Small intestine (tissue), 16 donors: ENCODE measurements at places on chromosomes 16 and 17. TPM values are rescaled to one million over a fixed set of nuclear protein-coding genes. Genes with fewer than 3 reads are reported as not detected.
A peak's percentile ranks its signal among the peaks of the same experiment; 100 is the strongest.

Gene PPY
- polyA plus RNA-seq, result not detected

Gene C16orf86
- polyA plus RNA-seq, result 1.9 TPM

Gene BCO1
- 30.8 TPM for polyA plus RNA-seq

Gene SPATA22
- polyA plus RNA-seq, result not detected

Gene ADAP2
- polyA plus RNA-seq, result 3.2 TPM

Gene HAGHL
- polyA plus RNA-seq, result 1.4 TPM

Gene ABCC1
- polyA plus RNA-seq, result 0.89 TPM

Gene ABCA6
- 6.5 TPM for polyA plus RNA-seq

Gene TBC1D3
- polyA plus RNA-seq, result not detected

Gene DOC2B
- under 0.01 TPM for polyA plus RNA-seq

DNA sequence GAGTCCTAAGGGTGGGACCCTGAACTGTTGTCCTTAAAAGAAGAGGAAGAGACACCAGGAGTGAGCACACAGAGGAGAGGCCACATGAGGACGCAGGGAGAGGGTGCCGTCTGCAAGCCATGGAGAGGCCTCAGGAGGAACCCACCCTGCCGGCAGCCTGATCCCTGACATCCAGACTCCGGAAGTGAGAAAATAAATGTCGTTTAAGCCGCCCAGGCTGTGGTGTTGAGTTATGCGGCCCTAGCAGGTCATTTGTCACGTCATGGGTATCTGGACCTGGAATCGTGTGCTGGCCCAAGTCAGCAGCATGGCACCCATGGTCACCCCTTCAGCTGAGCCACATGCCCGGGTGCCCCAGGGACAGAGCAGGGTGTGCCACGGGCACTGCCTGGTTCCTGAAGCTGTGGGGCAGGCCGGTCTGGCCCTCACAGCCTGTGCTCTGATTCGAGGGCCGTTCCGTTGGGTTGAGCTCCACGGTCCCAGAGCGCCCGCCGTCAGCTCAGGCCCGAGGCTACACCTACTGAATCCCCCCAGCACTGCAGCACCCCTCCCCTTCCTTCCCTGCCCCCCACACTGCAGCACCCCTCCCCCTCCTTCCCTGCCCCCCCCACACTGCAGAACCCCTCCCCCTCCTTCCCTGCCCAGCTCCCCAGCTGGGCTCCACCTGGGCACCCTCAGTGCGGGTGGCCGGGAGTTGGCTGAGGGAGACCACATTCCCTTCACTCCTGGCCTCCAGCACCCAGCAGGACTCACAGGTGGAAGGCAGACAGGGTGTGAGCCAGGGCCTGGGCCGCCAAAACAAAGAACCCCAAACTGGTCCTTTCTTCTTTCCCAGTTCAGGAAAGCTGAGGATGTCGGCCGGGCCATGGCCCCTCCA lies 2.7 kb upstream of the CCDC57 start:
- DNase-seq, result no peak
- no peaks in the 10 kb centered on the region for H3K36me3 ChIP-seq
- H3K4me3 ChIP-seq, result no peak overlapping the region
- no peak overlapping the region for H3K27ac ChIP-seq
- no peaks in the 10 kb centered on the region for H3K27me3 ChIP-seq
- H3K4me1 ChIP-seq, result peaks cover 11% of the 10 kb centered on the region

DNA sequence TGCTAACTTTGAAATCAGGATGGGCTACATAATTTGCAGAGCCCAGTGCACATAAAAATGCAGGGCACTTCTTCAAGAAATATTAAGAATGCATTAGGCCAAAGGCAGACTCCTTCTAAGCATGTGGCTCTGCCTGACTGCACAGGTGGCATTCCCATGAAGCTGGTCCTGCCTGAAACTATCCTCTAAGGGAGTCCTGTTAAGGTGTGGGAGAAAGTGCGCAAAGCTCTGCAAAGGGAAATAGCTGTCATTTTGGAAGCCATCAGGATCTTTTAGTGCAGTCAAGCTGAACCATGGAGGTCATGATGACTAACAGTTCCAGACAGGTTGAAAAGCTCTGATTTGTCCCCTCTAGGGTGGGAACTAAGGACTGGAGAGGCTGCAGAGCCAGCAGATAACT lies 41.9 kb upstream of the CRHR1 start:
- H3K27me3 ChIP-seq, result peaks cover 5% of the 10 kb centered on the region
- no peak for DNase-seq
- no peak overlapping the region for H3K27ac ChIP-seq
- no peak overlapping the region for H3K4me3 ChIP-seq

DNA sequence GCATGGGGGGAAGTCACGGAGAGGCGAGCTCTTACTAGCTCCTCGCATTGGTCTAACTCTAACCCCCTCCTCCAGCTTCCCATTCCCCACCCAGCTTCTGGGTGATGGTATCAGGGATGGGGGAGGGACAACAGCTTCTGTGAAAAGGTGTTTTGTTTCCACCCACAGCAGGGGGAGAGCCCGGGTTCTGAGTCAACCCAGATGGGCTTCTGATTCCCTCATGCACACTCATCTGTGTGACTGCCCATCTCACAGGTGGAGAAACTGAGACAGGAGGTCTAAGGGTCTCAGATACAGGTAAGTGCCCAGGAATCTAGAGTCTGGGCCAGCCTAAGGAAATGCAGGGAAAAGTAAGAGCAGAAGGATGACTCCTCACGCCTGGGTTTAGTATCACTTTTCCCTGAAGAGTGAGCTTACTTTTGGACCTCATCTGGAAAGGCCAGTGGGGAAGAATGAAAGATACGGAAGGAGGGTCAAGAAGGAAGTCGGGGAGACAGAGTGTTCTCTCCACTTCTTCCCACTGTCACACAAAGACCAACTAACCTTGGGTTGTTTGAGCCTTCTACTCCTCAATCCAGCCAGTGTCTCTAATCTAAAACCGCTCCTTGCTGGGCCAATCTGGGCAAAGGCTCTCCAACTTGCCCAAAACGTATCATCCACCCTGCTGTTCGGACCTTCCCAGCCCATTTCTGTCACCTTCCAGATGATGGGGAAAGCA lies 3.1 kb upstream of the TLCD2 start:
- no peaks in the 10 kb centered on the region for H3K27me3 ChIP-seq
- DNase-seq, result no peak
- H3K4me3 ChIP-seq, result no peak overlapping the region
- H3K4me1 ChIP-seq, result peaks cover 4% of the 10 kb centered on the region
- peaks cover 5% of the 10 kb centered on the region for H3K36me3 ChIP-seq

- H3K27me3 ChIP-seq, result no peaks in the 10 kb centered on the region
- no peaks in the 10 kb centered on the region for H3K36me3 ChIP-seq
- H3K4me1 ChIP-seq, result no peaks in the 10 kb centered on the region
- no peak overlapping the region for H3K4me3 ChIP-seq
Observed at GRCh38 chr17:74288785-74289184, 14.8 kb downstream of the DNAI2 start.

GRCh38 chr16:5026664-5027063 lies 7.1 kb downstream of the NAGPA start:
- no peaks in the 10 kb centered on the region for H3K27me3 ChIP-seq
- no peak overlapping the region for H3K4me3 ChIP-seq
- H3K4me1 ChIP-seq, result no peaks in the 10 kb centered on the region
- peaks cover 8% of the 10 kb centered on the region for H3K36me3 ChIP-seq
- no peak overlapping the region for H3K27ac ChIP-seq

- no peak overlapping the region for H3K4me3 ChIP-seq
- no peaks in the 10 kb centered on the region for H3K4me1 ChIP-seq
- H3K36me3 ChIP-seq, result no peaks in the 10 kb centered on the region
- H3K27me3 ChIP-seq, result peaks cover 4% of the 10 kb centered on the region
- no peak overlapping the region for H3K27ac ChIP-seq
Observed at GRCh38 chr17:6386041-6386630, 48.8 kb downstream of the AIPL1 start.

GRCh38 chr16:1613211-1613622 lies 1.1 kb downstream of the CRAMP1 start:
- H3K27ac ChIP-seq, result no peak overlapping the region
- no peaks in the 10 kb centered on the region for H3K27me3 ChIP-seq
- peaks cover 8% of the 10 kb centered on the region for H3K4me1 ChIP-seq
- H3K36me3 ChIP-seq, result peaks cover 3% of the 10 kb centered on the region

- no peak overlapping the region for H3K27ac ChIP-seq
- peaks cover 32% of the 10 kb centered on the region for H3K36me3 ChIP-seq
- H3K27me3 ChIP-seq, result no peaks in the 10 kb centered on the region
- DNase-seq, result no peak
- no peak overlapping the region for H3K4me3 ChIP-seq
Observed at GRCh38 chr16:71673582-71673973, 47.6 kb downstream of the MARVELD3 start.

DNA sequence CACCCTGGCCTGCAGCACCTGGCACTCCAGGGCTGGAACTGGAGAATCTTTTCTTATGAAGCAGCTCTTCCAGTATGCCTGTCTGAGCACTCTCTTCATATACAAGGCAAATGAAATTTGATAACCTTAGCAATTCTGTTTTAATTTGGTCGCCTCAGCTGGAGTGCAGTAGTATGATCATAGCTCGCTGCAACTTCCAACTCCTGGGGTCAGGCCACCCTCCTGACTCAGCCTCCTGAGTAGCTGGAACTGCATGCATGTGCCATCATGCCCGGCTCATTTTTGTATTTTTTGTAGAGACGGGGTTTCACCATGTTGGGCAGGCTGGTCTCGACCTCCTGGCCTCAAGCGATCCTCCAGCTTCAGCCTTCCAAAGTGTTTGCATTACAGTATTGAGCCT lies 140.8 kb upstream of the CHMP6 start:
- no peak for DNase-seq
- no peaks in the 10 kb centered on the region for H3K27me3 ChIP-seq
- H3K4me3 ChIP-seq, result no peak overlapping the region
- peaks cover 6% of the 10 kb centered on the region for H3K36me3 ChIP-seq
- H3K27ac ChIP-seq, result no peak overlapping the region
- H3K4me1 ChIP-seq, result peaks cover 27% of the 10 kb centered on the region

GRCh38 chr16:80803339-80804055 lies 901 bp downstream of the CDYL2 start:
- no peaks in the 10 kb centered on the region for H3K36me3 ChIP-seq
- no peaks in the 10 kb centered on the region for H3K27me3 ChIP-seq
- H3K27ac ChIP-seq, result no peak overlapping the region
- peak; percentile 52 for DNase-seq
- no peaks in the 10 kb centered on the region for H3K4me1 ChIP-seq
- H3K4me3 ChIP-seq, result peak overlapping the region; percentile 37

GRCh38 chr17:74042744-74043486 lies 160.6 kb upstream of the RPL38 start:
- no peak overlapping the region for H3K4me3 ChIP-seq
- no peak overlapping the region for H3K27ac ChIP-seq
- H3K4me1 ChIP-seq, result no peaks in the 10 kb centered on the region
- no peaks in the 10 kb centered on the region for H3K36me3 ChIP-seq
- no peaks in the 10 kb centered on the region for H3K27me3 ChIP-seq

DNA sequence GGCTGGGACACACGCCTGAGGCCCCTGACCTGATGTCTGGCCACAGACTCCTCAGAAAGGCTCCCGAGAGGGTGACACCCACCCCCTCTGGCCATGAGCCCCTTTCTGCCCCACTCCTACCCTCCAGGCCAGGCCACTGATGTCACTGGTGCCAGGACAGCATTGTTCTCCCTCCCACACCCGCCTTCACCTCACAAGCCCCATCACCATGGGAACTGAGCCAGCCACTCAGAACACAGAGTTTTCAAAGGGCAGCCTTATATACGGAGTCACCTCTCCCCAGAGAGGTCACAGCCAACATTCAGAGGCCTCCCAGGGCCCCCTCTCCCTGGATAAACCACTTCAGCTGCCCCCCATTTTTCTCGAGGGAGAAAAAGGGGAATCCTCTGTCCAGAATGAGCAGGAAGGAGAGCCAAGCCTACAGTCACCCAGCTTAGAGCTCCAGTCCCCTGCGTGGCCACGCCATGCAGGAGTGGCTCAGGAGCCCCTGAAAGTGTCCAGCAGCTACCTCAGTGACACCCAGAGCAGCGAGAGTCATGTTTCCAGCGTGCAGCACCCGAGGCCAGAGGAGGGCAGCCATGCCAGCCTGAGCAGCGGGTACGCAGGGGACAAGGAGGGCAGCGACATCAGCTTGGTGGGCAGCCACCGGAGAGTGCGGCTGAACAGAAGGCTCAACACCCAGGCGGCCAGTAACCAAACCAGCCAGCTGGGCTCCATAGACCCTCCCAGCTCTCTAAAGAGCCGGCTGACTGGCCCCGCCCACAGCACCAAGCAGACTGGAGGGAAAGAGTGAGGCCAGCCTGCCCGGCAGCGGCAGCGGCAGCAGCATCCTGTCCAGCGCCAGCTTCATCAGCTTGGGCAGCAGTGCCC lies at the start of gene C16orf82:
TSS of gene C16orf82 (plus strand) at position 260 of the 870 bp plus-strand sequence.
- no peak within 1 kb of the TSS for H3K4me3 ChIP-seq
- H3K27me3 ChIP-seq, result peaks cover 2% of the 10 kb centered on the region
- H3K4me1 ChIP-seq, result no peaks in the 10 kb centered on the region
- no peak within 1 kb of the TSS for H3K27ac ChIP-seq
- no peak for DNase-seq

DNA sequence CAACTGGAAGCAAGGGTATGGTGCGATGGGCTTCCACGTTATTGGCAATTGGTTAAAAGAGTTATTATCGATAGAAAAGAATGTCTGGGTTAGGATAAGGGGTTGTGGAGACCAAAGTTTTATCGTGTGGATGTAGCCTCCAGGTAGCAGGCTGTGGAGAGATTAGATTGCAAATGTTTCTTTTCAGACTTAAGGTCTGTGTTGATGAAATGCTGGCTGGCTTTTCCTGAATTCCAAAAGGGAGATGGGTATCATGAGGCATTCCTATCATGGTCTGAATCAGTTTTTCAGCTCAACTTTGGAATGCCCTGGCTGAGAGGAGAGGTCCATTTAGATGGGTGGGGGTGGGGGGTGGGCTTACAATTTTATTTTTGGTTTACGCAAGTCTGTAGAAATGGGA lies 395.0 kb upstream of the RBFOX1 start:
- no peak for DNase-seq
- no peaks in the 10 kb centered on the region for H3K27me3 ChIP-seq
- H3K4me3 ChIP-seq, result no peak overlapping the region
- H3K27ac ChIP-seq, result no peak overlapping the region
- no peaks in the 10 kb centered on the region for H3K4me1 ChIP-seq
